Small intestine (tissue), 16 donors: ENCODE measurements at places on chromosomes 13 and 19.

GRCh38 chr13:36089130-36089647 lies 42.0 kb downstream of the DCLK1 start:
- no peak for DNase-seq

- DNase-seq = no peak
These were observed 113.1 kb downstream of the FOXO1 start for GRCh38 chr13:40553356-40553755.

DNA sequence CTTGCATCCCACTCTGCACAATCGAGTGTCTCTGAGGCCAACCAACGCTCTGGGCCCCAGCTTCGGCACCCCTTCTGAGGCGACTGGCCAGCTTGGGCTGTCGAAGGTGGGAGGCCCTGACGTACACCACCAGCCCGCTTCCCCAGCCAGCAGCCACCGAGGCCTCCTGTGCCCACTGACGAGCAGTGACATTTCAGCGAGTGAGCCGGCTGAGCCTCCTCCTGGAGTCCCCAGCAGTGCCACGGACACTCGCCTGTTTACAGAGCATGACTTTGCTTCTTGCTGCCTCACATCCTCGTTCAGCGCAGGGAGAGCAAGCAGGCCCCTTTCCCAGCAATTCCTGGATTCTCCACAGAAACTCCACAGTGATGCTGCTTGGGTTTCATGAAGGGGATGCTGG lies 240.2 kb upstream of the MAB21L1 start:
- DNase-seq = no peak

DNA sequence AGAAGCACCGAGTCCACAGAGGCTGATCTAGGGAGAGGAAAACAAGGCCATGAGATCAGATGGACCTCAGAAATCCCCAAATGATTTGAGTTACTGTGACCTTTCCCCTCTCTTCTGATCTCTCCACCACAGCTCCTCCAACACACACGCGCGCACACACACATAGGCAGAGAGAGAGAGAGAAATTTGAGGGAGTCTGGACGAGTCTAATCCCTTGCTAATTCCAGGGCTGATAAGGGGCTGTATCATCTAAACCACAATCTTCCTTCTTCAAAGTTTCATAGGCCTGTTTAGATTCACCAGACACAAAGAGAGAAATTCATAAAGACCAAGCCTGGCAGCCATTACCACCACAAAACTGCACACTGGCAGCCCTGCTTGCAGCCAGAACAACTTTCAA lies 8.6 kb downstream of the ZFP82 start:
- DNase-seq = no peak

GRCh38 chr19:10270616-10271394 lies at the start of gene ICAM1:
TSS of gene ICAM1 (plus strand) at chr19:10271120. CDS start at chr19:10271160, 40 bp downstream.
- peak; percentile 92 for DNase-seq

DNA sequence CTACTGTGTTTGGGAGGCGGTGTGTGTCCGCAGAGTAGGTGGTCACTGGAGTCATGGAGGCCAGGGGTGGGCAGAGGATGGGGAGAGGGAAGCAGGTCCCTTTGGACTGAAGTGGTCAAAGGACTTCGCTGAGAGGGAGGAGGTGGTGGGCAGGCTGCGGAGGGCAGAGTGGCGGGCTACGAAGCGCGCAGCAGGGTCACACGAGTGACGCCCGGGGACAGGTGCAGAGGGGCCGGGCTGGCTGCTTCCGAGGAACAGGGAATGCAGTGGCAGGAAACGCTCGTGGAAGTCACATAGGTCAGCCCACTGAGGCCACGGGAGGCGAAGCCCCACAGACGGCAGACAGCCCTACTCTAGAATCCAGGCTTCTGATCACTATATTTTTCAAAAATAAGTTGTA lies 111.5 kb downstream of the URI1 start:
- DNase-seq = no peak

DNA sequence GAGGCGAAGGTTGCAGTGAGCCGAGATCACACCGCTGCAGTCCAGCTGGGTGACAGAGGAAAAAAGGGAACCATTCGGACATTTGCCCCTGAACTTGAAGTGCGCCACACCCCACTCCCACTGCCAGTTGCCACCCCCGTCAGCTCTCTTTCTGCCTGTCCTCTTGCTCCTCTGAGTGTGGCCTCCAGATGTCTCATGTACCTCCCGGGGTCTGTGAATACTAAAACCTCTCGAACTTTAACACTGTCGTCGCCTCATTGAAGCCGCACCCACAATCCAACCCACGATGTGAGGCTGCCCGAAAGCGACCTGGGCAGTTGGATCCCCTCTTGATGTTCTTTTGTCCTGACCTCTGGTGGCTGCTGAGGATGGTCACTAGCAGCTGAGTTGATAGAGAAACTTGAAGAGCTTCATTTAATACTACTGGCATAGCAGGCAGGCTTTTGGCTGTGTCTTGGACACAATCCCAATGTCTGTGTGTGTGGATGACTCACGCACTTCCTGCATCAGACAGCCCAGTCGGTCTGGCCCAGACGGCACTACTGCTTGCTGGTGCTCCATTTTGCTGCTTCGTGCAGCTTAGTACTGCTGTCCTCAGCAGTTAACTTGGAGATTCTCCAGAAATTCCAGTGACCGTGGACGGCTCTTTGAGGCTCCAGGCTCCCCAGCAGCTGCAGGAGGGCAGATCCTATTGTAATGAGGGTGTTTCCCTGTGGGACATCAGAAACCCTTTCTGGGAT lies 4.2 kb downstream of the FPR3 start:
- peak; percentile 26 for DNase-seq

GRCh38 chr13:58018865-58019264 lies 387.3 kb downstream of the PCDH17 start:
- DNase-seq = no peak

GRCh38 chr19:35430409-35431144 lies 17.5 kb upstream of the FFAR2 start:
- no peak for DNase-seq
